ENCODE measurements at places on chromosomes 2 and 18. TPM values are rescaled to one million over a fixed set of nuclear protein-coding genes. Genes with fewer than 3 reads are reported as not detected.
A peak's percentile ranks its signal among the peaks of the same experiment; 100 is the strongest.

MAPRE3 gene
- 9.7 TPM for total RNA-seq

DNA sequence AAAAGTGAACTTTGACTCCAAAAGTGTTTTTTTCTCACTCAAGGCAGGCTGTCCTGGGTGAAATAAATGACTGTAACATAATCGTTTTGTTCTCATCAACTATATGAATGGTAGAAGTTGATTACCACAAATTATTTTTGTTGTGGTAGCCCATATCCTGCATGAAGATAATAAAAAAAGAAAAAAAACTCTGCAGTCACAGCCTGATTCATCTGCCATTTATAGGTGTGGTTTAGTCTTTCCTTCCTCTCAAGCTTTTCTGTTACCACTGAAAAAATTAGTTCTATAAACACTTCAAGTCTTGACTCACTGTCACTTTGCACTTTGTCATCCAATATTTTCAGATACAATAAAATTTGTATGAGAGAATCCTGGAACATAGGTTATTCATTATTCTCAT, 522.0 kb downstream of the PLCL1 start:
- peak; percentile 47 for DNase-seq

DNA sequence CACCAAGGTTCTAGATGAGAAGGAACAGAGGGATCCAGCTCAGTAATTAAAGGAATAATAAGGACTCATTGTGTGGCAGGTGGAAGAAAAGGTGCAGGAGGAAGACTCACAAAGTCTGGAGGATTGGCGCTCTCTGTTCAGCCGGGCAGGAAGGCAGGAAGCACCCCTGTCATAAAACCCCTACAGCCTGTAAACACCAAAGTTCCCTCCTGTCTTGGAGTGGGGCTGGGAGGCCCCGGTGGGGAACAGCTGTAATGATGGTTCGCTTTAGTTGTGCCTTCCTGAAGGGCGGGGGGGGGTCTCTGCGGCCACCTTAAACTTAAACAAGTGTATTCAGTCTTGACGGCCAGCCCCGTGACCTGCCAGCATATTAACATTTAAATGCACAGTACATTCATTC, 84.3 kb downstream of the GBX2 start:
- no peak for DNase-seq

DNA sequence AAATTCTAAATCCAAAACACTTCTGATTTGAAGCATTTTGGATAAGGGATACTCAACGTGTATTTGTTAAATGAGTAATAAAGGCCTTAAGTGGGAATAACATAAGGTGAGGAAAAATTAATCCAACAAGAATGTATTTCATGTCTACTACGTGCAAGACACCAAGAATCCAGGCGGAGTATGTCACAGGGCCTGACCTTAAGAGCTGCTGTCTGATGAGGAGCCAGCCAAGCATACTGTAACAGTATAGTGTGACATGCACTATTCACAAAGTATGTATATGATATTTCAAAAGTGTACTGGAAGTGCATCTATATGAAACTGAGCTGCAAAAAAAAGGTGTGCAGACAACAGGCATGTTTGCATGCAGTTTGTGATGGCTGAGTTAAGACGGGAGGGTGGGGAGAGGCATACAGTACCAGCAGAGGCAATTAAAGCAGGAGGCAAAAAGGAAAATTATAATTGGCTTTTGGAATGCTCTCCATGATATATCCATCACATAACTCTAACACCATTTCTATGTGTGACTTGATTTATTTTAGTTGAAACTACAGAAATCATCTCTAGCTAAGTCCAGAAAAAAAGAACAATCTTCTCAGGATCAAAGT, 18.2 kb downstream of the IWS1 start:
- no peak for DNase-seq

Measured in A172 (cell line).